ENCODE measurements at places on chromosomes 16 and 17.
A peak's percentile ranks its signal among the peaks of the same experiment; 100 is the strongest.

- DNase-seq = no peak
Observed at GRCh38 chr17:5841862-5842261, 228.3 kb upstream of the WSCD1 start.

DNA sequence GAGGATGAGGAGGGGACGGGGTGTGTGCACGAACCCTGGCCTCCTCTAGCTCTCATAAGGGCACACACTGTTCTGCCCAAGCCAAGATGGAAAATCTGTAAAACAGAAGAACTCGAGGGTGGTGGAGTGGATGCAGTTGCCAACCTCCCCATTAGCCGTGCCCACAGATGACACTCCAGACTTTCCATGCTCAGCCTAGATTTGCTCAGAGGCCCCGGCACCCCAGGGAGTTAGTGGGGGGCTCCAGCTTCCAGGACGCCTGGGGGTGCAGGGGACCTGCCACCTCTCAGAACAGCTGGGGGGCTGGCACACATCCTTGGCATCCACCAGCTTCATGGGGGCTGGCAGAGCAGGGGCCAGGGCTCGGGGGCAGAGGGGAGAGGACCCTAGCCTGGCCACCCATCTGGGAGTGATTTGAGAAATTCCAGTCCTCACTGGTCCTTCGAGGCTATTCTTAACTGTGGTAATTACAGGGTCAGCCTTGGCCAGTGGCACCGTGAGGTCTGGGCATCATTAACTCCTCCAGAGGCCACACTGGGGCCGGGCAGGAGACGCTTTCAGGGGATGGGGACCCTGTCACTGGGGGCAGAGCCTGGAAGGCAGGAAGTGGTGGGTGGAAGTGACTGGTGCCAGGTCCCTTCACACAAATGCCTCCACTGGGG, 14.3 kb downstream of the VASN start:
- no peak for DNase-seq

DNA sequence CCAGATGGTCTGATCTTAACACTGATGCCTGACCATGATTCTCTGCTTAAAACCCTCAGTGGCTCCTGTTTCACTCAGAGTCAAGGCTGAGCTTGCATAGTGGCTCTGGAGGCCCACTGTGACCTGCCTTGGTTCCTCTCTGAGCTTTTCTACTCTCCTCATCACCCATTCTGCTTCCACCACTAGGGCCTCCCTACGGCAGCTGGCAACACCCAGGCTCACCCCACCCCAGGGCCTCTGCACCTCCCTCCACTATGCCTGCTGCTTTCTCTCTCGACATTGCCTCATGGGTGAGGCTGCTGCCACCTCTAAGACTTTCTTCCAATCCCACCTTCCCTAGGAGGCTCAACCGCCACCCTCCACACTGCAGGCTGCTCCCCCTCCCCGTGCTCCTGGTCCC, 127.6 kb downstream of the IRX3 start:
- no peak for DNase-seq

GRCh38 chr17:49779156-49779738, 9.2 kb upstream of the KAT7 start:
- DNase-seq = no peak

DNA sequence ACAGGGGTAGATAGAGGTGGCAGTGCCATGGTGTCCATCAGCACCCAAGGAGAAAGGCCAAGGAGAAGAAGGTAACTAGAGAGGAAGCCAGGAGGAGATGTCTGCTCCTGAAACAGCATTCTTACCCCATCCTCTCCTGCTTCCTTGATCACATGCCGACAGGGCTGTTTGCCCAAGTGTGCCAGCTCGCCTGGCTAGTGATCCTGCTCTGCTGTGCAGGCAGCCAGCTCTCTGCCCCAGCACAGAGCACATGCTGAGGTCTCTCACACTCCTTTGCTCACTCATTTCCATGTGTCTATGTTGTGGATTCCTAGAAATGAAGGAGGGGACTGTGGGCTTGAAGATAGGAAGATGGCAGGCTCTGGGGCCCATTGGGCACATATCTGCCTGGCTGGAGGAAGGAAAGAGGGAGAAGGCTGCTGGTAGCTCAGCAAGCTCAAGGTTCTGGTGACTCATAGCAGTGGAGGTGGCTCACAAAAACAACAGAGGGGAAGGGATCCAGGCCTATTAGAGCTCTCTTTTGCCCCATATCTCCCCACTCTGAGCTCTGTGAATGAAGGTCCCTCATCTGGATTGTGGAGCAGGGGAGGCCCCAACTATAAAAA, 54.3 kb downstream of the NEUROD2 start:
- no peak for DNase-seq

GRCh38 chr16:14420721-14421488, 209.2 kb downstream of the PARN start:
- no peak for DNase-seq

GRCh38 chr17:58112970-58113631, 29.9 kb downstream of the DYNLL2 start:
- peak; percentile 58 for DNase-seq

DNA sequence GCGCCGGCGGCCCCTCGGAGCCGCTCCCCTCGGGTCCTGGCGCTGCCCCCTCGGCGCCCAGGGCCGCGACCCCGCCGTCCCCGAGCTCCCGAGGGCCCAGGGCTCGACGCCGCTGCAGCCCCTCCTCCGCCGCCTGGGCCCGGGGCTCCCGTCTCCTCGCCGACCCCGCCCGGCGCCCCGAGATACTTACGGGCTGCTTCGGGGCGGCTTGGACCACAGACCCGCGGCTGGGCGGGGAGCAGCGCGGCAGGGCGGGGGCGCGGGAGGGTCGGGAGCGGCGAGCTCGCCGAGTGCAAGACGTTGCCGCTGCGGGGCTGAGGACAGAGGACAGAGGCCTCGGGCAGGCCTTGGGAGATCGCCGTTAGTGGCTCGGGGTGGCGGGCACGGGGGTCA, 290 bp downstream of the TOB1 start:
- DNase-seq = no peak

DNA sequence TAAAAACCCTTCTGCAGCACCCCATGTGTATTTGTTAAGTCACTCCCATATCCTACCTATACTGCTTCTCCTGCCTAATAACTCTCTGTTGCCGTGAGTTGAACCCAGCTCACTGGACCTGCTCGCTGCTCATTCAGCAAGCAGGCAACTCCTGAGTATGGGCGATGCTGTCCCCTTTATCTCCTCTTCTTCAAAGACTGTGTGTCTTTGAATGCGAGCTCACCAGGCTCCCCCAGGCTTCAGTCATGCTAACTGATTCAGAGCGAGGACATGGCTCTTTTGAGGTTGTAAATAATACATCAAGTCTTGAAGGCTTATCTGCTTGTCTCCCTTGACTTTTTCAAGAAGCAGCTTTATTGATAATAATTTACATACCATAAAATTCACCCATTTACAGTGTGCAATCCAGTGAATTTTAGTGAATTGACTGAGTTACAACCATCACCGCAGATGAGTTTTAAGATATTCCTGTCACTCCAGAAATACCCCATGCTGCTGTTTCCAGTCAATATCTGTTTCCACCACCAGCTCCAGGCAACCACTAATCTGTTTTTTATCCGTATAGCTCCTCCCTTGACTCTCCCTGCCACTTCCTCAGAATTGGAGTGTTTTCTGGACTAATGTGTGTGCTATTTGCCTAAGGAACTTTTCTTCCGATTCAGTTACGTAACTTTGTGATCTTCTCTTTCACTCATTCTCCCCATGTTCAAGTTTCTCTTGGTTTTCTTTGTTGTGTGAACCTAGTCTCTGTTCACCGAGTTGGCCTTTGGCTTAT, 132.2 kb downstream of the SPECC1 start:
- DNase-seq = no peak

GRCh38 chr16:76768948-76769347, 422.0 kb upstream of the MON1B start:
- no peak for DNase-seq

DNA sequence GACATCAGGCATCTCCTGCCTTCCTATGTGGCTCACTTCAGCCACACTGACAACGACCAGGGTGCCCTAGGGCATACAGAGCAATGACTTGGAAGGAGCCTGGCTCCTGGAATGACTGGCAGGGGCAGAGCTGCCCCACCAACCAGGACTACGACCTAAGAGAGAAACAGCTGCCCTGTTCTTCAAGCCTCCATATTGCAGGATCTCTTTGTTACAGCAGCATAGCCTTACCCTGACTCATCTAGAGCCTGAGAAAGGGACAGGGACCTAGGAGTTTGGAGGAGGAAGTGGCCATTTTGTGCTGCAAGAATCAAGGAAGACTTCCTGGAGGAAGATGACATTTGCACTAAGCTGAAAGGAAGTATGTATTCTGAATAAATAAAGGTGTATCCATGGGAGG, 49.6 kb downstream of the GSG1L start:
- no peak for DNase-seq

Measured in activated CD8-positive, alpha-beta memory T cell treated with anti-CD3 and anti-CD28 coated beads for 1 hour (primary cell).